ENCODE measurements at places on chromosomes 13 and 19.

DNA sequence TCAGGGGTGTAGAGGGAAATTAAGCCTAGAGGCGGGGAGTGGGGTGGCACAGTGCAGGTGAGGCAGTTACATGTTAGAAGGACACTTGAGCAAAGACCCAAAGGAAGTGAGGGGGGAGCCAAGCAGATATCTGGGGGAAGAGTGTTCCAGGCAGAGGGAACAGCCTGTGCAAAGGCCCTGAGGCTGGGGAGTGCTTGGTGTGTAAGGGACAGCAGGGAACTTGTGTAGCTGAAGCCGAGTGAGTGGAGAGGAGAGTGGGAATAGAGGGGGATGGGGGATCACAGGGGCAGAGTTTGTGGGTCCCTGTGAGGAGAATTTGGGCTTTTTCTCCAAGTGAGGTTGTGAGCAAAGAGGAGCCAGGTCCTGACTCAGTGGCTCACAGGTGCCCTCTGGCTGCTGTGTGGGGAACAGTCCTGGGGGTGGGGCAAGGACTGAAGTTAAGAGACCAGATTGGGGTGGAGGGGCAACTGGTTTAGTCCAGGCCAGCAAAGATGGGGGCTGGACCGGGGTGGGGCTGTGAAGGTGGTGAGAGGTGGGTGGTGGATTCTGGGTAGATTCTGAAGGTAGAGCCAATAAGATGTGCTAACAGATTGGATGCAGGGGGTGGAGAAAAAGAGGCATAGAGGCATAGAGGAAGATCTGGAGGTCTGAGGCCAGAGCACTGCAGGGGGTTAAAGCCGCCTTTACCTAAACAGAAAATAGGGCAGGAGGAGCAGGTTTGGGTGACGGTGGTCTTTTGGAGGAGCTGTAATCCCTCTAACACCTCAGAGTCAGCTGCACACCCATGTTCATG, 75.3 kb downstream of the CACNA1A start:
- peak; percentile 46 for DNase-seq

- DNase-seq: peak; percentile 82
These were observed 492 bp downstream of the TMEM147 start for GRCh38 chr19:35545855-35546381.

DNA sequence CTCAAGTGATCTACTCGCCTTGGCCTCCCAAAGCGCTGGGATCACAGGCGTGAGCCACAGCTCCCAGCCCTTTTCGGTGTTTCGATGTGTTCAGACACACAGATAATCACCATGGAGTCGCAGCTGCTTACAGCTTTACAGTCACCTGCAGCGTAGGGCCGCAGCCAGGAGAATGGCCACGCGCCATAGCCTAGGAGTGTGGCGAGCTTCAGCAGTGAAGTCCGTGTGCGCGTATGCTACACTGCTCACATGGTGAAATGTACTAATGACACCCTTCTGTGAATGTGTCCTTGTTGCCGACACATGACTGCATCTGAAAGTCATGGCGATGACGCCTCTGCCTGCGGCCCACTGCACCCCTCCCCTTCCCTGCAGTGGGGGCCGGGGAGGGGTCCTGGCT, 23.6 kb downstream of the AP3D1 start:
- no peak for DNase-seq

DNA sequence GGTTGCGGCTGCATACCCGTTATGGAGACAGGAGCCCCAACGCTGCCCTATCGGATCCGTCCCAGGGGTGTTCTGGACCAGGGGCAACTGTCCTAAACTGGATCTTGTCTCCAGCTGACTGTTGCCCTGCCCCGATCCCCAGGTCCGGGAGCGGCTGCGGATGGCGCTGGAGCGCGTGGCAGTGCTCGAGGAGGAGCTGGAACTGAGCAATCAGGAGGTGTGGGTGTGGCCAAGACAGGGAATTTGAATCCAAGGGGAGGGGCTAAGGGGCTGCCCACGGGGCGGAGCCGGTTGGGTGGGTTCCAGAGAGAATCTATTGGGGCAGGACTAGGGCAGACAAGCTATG, 9.9 kb downstream of the PPFIA3 start:
- no peak for DNase-seq

GRCh38 chr19:29320086-29320485, 107.1 kb upstream of the UQCRFS1 start:
- DNase-seq: no peak

GRCh38 chr13:25177012-25177411, 4.9 kb upstream of the AMER2 start:
- no peak for DNase-seq

GRCh38 chr19:10662384-10663251, 8.5 kb downstream of the ILF3 start:
- no peak for DNase-seq

- DNase-seq: no peak
These were observed 56.5 kb downstream of the TDRD3 start for GRCh38 chr13:60453490-60453889.

DNA sequence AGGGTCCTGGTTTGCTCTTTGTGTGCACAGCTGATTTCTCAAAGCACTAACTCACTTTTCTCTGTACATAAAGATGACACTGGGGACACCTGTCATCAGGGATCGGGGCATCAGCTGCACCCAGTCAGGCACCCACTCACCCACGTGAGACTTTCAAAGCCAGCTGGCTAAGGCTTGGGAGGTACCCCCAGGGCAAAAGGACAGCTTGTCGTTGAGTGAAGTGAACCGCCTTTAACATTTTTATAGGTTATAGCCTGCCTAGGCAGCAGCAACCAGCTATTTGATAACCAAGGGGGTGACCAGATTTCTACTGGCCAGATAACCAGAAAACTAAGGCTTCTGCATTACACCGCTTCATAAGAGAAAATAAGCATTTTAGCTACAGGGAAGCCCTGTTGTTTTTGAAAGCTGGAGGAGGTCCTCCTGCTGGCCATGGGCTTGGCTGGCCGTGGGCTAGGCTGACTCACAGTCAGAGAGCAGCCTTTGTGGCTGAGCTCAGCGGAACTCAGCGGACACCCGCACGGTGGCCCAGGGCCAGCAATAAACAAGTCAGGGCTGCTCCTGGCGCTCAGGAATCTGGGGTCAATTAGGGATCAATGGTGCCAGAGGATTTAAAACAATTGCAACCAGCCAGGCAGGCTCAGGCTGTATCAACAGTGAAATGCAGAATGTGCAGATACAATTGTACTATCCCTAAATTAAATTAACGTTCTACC, 57.1 kb downstream of the ALOX5AP start:
- DNase-seq: no peak

DNA sequence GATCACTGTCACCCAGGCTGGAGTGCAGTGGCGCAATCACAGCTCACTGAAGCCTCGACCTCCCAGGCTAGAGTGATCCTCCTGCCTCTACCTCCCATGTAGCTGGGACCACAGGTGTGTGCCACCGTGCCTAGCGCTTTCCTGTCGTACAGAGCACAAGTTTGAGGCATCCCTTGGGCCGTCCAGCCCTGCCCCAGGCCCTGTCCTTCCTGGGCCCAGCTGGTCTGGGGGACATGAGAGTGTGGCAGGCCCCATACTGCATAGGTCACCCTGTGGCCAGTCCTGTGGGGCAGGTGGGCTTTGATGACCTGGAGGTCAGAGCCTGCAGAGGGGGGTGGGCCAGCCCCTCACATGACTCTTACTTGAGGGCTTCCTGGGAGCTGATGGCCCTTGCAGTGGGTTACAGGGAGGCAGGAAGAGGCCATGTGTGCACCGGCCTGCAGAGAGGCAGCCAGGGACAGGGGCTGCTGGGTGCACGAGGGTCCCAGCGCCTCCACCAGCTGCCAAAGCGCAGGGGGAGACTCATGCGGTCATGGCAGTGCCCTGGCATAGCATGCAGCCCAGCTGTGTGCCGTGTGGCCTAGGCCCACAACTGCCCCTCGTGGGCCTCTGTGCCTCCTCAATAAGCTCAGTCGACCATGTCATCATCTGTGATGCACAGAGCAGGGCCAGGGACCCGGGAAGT, 61.4 kb downstream of the KDM4B start:
- DNase-seq: no peak

DNA sequence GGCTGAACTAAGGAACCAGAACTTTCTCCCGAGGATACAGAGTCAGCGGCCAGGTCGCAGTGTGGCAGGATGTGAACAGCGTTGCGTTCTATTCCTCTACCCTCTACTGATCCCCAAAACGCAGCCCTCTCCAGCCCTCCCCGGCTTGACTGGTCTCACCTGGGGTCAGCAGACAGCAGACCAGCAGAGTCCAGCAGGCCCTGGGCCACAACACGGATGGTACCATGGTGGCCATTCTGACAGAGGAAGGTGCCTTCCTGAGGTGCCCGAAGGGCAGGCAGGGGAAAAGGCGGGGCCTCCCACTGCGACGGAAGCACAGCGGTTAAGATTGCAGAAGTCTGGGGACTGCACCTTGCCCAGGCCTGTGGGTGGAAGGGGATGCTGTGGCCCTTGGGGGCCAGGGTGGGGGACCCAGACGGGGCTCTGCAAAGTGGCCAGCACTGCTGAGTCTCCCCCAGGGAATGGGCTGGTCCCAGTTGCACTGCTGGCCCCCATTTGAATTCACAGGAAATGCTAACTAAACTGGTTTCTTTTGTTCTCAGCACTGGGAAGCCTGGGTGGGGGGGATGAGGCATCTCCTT, at the start of gene ICAM3:
Gene ICAM3, minus strand, starts transcription at position 245 of the 581 bp plus-strand sequence. Its CDS starts 10 bp downstream, at position 235.
- DNase-seq: peak; percentile 72

- DNase-seq: no peak
These were observed 192.5 kb upstream of the PCDH20 start for GRCh38 chr13:61608138-61608537.

DNA sequence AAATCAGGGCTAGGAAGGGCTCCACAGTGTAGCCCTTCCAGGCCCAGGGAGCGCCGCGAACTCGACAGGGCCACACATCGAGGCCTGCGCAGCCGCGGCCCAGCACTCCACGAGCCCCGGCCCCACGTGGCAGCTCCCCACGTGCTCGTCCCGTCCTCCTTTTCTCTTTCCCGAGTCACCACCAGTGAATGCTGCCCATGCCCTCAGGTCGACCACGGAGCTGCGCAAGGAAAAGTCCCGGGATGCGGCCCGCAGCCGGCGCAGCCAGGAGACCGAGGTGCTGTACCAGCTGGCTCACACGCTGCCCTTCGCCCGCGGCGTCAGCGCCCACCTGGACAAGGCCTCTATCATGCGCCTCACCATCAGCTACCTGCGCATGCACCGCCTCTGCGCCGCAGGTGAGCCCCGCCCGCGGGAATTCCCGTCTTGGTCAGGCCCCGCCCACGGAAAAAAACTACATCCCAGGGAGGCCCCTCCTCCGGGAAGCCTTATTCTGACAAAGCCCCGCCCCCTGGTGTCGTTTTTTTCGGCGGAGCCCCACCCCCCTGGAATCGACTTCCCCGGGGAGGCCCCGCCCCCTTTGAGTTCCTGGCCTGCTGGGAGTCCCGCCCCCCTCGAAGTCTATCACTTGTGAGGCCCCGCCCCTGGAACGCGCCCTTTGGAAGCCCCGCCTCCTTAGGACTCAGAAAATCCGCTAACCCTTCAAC, 7.0 kb downstream of the HIF3A start:
- DNase-seq: no peak

DNA sequence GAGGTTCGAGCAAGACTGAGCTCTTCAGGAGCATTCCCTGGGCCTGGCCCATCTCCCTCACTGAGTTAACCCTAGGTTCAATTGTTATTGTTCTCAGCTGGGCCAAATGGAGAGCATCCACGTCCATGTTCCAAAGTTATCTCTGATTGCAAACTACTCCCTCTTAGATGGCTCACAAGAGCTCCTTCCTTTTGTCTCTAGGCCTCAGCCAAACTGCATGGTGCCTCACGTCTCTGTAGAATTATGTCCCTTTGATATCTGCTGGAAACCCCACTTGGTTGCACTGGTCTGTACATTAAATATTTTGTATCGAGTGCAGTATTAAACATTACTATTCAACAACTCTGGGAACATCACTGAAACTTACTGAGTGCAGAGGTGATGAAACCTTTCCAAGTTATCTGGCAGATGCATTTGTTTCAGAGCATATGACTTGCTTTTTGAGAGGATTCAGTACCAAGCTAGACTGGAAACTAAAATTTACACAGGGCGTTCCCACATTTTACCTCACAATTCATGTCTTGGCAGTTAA, 38.1 kb downstream of the DOCK9 start:
- DNase-seq: no peak

GRCh38 chr13:103878891-103879605, 812.8 kb upstream of the SLC10A2 start:
- DNase-seq: no peak

GRCh38 chr13:30711375-30711774, 24.0 kb upstream of the ALOX5AP start:
- DNase-seq: no peak

GRCh38 chr13:83621765-83622421, 260.4 kb downstream of the SLITRK1 start:
- DNase-seq: no peak

DNA sequence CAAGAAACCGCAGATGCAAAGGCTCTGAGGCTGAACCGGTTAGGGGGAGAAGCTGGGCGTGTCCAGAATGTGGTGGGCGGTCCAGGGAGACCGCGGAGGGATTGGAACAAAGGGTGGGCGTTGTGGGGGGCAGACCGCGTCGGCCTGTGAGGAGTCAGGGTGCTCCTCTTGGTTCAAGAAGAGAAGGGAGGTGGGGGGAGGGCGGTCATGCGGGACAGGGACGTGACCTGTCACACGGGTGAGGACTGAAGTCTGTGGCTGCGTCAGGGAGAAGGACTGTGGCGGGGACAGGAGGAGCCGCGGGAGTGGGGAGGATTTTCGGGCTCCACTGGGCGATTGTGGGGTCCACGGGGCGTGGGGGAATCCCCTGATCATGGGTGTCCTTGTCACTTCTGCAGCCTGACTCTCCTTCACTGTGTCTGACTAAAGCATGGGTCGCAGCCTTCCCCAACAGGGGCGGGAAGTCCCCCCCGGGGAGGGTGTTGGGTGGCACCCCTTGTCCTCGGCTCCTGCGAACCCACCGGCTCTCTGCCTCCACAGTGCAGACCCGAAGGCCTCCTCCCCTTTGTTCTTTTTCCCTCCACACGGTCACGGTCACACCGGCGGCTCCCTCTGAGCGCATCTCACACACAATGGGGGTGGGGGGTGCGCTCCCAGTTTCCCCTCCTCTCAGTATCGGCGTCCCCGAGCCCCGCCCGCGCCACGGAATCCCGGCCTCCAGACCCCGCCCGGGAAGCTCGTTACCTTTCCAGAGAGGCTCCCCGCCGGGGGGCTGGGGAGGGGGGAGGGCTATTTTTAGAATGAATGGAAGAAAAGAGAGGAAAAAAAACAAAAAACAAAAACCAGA, 16.4 kb upstream of the KCNN1 start:
- DNase-seq: peak; percentile 69

DNA sequence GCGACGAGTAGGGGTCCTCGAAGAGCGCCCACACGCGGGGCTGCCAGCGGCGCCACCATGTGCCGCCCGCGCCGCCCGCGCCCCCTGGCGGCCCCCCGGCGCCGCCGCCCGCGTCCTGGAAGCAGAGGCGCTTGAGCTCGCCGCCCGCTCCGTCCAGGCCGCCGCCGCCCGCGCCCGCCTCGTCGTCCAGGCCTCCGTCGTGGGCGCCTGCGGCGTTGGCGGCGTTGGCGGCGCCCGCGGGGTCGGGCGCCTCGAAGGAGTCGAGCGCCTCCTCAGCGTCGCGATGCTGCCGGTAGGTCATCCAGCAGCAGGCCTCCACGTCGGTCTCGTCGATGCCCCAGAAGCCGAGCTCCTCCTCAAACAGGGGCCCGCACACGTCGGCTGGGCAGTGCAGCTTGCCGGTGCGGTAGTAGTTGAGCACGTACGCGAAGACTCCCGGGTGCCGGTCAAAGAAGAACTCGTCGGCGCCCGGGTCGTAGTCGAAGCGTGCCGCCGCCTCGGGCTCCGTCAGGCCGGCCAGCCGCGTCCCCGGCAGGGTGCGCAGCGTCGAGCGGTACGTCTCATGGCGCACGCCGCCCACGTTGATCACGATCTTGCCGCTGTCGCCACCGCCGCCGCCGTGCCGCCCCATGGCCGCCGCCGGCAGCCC, 829 bp downstream of the KCNC3 start:
- DNase-seq: peak; percentile 68

- DNase-seq: no peak
These were observed 761.5 kb downstream of the PCDH9 start for GRCh38 chr13:66468656-66469055.

- DNase-seq: peak; percentile 46
These were observed 30.1 kb downstream of the WDFY2 start for GRCh38 chr13:51614350-51614786.

Measured in GM20000 (cell line).